Stimulated activated CD4-positive, alpha-beta T cell treated with anti-CD3 and anti-CD28 coated beads, Interleukin-15, amount 100 ng/mL, for 1 hour (primary cell): ENCODE measurements at places on chromosomes 3 and 15.

GRCh38 chr3:53628536-53629401 lies 134.4 kb downstream of the CACNA1D start:
- no peak for DNase-seq

DNA sequence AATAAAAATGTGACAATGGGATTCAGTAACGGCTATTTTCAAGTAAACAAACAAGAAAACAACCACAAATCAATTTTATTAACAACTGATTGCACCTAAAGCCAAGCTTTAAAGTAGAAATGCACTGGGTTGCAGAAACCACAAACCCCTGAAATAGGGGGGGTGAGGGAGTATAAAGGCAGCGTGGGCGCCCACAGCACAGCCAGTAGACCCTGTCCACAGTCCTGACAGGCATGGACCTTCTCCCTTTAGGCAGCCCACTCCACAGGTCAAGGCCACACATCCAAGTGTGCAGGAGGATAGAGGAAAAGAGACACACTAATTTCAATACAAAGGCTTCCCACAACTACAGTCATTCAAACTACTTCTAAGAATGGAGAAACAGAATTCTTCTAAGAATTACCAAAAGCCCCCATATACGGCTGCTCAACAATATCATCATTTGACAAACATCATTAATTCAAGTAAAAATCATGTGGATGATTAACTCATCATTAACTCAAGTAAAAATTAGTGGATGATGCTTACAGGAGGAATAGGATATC lies 48.7 kb downstream of the CHSY1 start:
- DNase-seq = no peak

DNA sequence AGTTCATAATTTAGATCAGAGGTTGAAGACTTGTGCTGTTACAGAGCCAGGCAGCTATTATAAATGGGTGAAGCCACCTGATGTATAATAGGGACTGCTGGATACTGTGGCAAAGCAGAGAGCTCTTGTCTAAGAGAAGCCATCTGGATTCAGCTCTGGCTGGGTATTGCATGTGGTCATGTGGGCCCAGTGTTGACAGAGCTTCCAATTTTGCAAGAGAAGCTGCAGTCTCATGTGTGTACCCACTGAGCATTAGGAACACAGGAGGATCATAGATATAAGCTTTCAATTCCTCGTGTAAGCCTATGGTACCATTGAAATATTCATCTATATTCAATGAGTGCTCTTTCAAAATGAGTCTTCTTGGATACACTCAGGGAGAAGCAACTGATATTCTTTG lies 303.9 kb upstream of the SLCO3A1 start:
- DNase-seq = no peak

GRCh38 chr3:67654099-67654843 lies at the start of gene SUCLG2:
Gene SUCLG2 (minus strand): TSS chr3:67654612. CDS start chr3:67654586, 26 bp downstream.
- DNase-seq = peak; percentile 63

DNA sequence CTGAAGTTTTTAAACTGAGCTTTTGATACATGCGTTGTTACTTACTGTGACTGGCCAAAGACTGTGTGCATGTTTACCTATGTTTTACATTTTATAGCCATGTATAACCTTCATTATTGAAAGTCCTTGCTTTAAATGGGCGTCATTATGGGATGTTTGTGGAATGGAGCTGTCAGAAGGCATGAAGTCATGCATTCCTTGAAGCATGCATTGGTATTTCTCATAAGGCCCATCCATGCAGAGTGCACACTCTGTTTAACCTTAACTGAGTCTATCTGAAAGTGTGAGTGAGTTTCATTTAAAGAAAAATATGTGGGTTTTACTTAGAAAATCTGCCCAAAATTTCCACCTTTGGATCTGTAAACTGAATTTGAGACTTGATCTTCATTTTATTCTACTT lies 51.1 kb downstream of the PSMD6 start:
- no peak for DNase-seq

GRCh38 chr3:58324391-58325390 lies 8.0 kb upstream of the PXK start:
- DNase-seq = no peak

DNA sequence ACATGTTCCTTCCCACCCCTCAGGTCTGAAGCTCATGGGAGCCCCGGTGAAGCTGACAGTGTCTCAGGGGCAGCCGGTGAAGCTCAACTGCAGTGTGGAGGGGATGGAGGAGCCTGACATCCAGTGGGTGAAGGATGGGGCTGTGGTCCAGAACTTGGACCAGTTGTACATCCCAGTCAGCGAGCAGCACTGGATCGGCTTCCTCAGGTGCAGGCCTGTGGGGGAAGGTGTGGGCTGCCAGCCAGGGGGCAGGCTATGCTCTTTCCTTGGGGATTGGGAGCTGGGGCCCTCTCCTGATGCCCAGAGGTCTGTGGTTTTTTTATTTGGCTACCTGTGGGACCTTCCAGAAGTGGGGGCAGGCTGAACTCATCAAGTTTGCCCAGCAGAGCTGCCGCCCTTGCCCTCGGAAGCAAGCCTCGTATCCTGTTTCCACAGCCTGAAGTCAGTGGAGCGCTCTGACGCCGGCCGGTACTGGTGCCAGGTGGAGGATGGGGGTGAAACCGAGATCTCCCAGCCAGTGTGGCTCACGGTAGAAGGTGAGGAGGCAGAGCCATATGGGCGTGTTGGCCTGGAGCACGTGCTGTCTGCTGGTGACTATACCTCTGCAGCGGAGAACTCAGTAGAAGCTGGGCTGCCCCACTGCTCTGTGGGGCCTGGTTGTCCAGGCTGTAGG lies 2.2 kb downstream of the TYRO3 start:
- DNase-seq = no peak

- DNase-seq = no peak
Measured at GRCh38 chr15:51386960-51387698, 45.7 kb downstream of the GLDN start.

DNA sequence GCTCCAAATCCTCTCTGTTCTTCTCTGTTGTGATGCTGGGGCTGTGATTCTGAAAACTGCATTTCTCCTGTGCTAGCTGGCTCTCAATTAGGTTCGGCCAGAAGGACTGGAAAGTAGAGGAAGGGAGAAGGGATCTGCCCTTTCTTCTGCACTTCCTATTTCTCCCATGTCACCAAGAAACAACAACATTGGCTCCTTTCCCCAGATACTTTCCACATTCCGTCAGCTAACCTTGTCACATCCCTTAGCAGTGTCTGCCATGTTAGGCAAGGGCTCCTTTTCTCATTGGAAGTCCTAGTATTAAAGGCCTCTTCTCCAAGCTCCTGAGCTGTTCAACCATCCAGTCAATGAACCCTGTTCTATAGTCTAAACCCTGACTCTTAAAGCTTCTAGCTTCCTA lies 171.1 kb downstream of the ZNF621 start:
- DNase-seq = no peak

- no peak for DNase-seq
Measured at GRCh38 chr15:92463826-92464225, 70.1 kb downstream of the ST8SIA2 start.

GRCh38 chr15:65981837-65982626 lies 112.7 kb downstream of the RAB11A start:
- DNase-seq = peak; percentile 19

DNA sequence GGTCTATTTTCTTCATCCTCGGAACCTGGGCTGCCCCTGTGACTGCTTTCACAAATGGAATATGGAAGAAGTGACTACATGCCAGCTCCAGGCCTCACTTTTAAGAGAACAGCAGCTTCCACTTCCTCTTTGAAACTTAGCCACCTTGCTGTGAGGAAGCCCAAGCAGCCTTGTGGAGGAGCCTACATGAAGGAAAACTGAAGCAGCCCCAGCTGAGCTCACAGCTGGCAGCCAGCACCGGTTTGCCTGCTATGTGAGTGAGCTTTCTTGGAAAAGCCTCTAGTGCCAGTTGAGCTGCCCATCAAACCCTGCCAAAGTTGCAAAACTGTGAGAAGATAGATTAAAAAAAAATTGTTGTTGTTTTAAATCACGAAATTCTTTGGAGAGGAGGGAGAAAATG lies 498.0 kb upstream of the PROK2 start:
- no peak for DNase-seq

DNA sequence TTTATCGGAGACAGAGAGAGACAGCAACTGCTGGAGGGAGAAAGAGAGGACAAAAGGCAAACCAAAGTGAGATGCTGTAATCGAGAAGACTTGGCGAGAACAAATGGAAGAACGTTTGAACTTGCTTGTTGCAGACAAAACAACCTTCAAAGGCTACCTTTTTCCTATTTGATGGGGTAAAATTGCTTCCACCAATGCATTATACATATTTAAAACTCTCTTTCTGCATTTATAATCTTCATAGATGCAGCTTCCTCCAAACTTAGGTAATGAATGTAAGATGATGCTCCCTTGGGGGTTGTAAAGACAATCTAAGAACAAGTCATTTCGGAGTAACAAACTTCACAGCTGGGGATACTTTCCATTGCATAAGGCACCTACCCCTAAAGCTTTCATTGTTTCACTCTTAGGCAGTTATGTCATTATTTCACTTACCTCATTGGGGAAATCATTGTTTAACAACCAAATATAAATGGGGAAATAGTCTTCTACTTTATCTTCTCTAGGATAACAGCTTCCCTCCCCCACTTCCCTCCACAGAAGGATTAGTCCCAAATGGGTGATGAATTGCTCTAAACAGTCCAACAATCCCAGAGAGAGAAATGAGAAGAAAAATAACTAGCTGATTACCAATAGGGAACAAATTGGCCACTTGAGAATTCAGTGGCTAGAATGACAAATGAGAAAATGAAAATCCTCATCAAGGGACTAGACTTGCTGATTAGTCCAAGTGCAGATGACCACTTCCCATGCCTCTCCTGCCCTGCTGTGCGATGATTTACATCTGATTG lies 269.8 kb upstream of the ADAMTS9 start:
- DNase-seq = no peak

DNA sequence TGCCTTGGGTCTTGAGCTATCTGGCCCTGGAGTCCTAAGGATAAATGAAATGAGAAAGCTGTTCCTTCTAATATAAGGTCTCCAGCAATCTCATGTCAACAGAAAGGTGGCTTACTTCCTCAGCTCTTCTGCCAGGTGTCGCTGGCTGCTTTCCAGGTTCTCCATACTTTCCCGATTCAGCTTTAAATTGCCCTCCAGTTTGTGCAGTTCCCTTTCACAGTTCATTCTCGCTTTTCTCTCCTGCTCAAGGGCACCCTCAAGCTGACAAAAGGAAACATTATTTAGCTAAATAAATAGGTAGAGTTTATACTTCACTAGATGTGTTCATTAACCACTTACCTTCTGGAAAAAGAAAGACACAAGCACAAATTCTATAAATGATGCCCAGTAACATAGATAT lies 73.0 kb downstream of the MYH15 start:
- DNase-seq = no peak

- DNase-seq = no peak
Measured at GRCh38 chr15:63288778-63289378, 11.5 kb downstream of the APH1B start.

DNA sequence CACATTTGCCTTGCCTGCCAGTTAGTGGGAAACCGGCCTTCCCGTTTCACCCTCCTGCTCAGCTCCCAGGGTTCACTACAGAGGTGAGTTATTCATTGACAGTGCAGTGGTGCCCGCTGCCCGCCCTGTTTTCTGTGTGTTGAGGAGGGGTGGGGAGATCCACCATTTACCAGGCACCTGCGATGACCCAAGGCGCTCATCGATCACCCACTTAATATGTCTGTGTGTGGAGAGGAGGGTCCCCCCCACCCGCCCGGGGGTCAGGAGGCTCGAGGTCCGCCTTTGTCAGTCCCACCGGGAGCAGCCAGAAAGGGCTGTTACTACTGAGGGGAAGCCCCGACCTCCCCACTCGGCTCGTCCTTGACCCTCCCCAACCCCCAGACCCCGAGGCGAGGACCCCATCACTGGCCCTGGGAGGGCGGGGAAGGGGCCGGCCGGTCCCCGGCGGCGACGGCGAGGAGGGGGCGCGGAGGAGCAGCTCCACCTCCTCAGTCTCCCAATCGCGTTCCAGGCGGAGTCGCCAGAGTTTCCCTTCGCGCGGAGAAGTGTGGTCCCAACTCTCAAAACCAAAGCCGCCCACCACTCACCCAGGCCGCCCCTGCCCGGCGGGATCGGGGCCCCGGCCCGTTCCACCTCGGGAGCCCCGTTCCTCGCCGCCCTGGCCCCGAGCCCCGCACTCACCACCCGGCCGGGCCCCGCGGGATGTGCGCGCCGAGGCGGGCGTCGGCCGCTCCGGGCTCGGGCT lies 1.1 kb downstream of the PLXNB1 start:
- DNase-seq = no peak

DNA sequence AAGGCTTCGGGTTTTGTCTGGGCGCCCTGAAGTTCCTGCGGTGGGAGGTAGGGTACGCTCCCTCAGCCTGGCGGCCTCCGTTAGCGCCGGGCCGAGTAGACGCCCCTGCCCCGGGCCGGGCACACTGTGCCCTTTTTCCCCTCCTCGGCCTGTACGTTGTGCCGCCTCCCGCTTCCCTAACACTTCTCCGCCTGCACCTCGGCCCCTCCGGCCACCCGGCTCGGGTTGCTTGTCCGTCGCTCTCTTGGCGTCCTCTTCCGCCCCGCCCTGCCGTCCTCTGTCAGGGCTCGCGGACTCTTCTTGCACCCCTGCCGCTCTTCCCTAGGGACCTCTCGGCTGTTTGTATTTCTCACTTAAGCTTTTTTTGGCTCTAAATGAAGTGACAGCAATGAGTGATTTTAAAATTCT lies 384 bp downstream of the KNL1 start:
- DNase-seq = no peak

GRCh38 chr3:133040696-133041523 lies 2.7 kb downstream of the TMEM108 start:
- no peak for DNase-seq

- DNase-seq = no peak
Measured at GRCh38 chr3:179531576-179531975, 31.1 kb upstream of the ACTL6A start.

GRCh38 chr3:161275919-161276318 lies 54.8 kb downstream of the NMD3 start:
- DNase-seq = no peak

- DNase-seq = no peak
Measured at GRCh38 chr3:114428044-114428595, 134.3 kb downstream of the TIGIT start.

DNA sequence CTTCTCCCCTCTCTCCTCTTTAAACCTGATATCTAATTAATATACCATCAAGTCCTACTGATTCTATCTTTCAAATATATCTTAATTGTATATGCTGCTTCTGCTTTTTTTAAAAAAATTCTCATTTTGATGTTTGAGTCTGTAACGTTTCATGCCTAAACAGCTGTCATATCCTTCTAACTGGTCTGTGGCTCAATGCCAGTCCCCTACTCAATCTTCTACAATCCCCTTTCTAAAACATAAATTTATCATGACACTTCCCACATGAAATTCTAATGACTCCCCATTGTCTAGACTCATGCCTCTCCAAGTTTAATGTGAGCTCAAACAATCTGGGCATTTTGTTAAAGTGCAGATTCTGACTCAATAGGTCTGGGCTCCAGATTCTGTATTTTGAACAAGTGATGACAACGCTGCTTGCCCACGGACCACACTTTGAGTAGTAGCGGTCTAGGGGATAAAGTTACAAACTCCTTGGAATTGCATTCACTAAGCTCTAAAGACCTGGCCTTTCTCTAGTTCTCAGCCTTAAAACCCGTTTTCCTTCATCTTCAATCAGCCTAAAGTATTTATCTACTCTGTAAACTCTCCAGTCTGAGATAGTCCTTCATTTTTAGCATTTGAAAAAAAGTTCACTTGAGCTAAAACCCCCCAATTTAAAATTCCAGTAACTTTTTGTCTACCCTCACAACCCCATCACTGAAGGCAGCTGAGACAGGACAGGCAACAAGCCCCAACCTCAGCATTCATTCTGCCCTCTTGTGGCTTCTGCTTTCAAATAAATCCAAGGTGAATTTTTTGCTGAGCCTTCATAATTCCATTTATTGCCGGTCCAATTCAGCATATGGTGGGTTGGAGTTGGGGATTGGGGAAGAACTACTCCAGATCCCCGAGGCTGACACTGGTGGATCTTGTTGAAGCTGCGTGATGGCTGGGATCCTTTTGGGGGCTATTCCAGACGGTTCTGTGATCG lies 88.1 kb upstream of the THRB start:
- DNase-seq = no peak
